Activated naive CD4-positive, alpha-beta T cell treated with anti-CD3 and anti-CD28 coated beads for 36 hours (primary cell): ENCODE measurements at places on chromosomes 13 and 19.
A peak's percentile ranks its signal among the peaks of the same experiment; 100 is the strongest.

DNA sequence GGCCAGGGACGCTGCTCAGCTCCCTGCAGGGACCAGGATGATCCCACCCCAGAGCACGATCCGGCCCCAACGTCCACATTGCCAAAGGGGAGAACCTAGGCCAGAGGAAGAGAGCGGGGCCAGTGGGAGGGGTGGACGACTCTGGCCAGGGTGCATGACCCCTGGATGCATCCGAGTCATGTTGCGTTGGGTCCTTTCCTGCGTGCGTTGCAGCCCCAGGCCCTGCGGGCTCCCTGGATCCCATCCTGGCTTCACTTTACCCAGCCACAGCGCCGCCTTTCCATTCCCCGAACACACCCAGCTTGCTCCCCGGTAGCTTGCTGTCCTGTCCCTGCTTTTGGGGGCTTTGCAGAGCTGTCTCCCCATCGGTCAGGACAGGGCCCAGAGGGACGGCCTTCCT lies 10.5 kb downstream of the PLIN4 start:
- DNase-seq: no peak

DNA sequence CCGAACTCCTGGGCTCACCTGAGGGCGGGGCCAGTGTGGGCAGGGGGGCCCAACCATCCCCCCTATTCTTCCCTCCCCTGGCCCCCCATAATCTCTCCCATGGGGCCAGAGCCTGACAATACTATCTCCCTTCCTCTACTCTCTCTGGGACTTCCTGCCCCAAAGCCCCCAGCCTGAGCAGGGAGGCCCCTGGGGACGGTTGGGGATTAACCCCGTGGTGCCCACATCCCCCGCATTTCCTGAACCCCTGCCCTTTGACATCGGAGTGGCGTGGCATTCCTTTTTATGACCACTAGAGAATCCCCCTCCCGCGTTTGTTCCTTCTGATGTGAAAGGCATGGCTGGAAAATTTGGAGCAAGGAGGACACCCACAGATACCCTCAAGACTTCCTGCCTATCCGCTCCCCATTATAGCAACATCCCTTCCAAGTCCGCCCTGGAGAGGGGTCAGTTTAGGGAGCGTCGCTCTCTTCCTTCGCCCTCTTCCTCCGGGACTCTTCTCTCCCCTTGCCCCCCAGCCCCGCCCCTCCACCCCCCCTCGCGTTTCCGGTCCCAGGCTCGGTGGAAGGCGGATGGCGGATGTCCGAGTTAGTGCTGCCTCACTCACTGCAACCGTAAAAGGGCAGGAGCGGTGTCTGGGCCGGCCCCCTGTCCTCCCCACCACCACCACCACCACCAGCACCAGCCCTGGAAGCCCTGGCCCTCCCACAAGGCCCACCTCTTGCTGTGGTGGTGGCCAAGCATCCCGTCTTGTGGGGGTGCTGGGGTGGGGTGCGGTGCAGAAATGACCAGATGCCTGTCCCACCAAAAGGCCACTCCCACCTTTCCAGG lies 1.8 kb downstream of the VASP start:
- peak; percentile 66 for DNase-seq

- no peak for DNase-seq
These were observed 1.6 kb downstream of the KIRREL2 start for GRCh38 chr19:35858311-35858710.

DNA sequence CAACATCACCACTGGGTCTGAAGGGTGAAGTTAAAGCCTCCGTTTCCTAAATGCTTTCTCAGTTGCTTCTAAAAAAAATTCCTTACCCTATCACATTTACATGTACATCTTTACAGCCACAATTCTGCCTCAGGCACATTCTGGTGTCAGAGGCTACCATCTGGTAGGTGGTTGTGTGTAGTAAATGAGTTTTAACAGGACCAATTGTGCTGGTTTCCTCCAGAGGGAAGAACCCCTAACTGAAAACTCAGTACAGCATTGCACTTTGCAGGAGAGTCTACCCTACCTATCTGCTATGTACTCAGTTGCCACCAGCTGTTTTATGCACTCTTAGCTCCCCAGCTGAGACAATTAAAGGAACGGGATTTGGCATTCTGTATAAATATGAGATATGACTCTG lies 1576.5 kb downstream of the PCDH9 start:
- DNase-seq: no peak

DNA sequence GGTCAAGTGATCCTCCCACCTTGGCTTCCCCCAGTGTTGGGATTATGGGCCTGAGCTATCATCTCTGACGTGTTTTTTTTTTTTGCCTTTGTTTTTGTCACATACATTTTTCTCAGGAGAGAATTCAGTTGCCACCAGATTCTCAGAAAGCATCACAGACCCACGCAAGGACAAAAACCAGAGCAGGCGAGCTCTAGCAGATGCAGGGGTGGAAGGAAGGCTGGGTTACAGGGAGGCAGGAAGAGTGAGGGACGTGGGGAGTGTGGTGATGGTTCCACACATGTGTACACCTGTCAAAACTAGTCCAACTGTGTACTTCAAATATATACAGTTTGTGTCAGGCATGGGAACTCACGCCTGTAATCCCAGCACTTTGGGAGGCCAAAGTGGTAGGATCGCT lies 4.3 kb downstream of the TMEM161A start:
- no peak for DNase-seq

GRCh38 chr13:113749967-113750366 lies 9.1 kb upstream of the TMEM255B start:
- no peak for DNase-seq

DNA sequence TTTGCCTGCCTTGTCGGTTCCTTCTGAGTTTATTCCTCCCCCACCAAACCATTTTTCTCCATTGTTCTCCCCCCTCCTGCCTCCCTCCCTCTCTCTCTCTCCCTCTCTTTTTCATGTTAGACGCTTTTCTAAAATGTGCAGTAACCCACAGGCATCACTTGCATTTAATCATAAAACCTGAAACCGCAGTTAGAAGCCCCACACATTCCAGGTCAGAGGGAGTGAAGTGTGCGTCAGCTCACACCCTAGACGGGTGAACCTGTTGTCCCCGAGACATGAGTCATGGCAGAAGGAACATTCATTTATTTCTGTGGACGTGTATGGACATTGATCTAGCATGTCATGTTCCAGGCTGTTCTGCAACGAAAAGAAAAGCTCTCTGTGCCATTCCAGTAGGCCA lies 19.9 kb downstream of the ONECUT3 start:
- DNase-seq: no peak

- peak; percentile 71 for DNase-seq
These were observed 5.6 kb upstream of the DPF1 start for GRCh38 chr19:38229585-38230073.

DNA sequence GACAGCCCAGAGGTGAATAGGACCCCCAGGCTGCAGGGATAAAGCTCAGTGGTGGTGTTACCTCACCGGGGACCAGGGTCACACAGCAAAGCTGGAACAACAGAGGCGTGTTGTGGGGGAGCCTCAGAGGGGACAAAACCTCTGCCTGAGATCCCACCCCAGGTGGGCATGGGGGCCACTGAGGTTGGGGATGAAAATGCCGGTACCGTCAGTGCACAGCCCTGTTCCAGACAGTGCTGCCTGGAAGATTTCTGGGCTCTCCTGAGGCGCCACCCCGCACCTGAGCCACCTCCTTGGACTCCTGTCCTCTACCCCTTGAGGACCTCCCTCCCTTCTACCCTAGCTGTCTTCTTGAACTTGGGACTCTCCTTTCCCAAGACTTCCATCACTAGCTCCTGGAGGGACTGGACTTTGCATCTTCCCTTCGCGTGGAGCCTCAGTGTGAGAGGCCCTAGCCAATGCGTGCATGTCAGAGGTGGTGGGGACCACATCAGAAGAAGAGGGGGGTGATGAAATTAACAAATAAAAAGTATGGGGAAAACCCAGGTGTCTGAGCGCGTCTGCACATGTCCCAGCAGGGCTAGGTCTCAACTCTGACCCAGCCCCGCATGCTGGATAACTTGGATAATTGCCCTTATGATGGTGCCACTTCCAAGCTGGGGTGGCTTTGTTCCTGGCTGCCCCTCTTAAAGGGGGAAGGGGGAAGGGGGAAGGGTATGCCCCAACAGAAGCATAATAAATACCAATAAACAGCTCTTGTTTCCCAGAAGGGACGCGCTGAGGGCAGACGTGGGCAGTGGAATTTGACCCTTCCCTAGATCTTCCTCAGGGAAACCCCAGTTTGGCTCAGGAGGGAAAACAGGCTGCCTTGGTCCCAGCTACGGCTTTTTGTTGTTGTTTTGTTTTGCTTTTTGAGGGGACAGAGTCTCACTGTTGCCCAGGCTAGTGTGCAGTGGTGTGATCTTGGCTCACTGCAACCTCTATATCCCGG lies 11.6 kb downstream of the CNFN start:
- peak; percentile 29 for DNase-seq

DNA sequence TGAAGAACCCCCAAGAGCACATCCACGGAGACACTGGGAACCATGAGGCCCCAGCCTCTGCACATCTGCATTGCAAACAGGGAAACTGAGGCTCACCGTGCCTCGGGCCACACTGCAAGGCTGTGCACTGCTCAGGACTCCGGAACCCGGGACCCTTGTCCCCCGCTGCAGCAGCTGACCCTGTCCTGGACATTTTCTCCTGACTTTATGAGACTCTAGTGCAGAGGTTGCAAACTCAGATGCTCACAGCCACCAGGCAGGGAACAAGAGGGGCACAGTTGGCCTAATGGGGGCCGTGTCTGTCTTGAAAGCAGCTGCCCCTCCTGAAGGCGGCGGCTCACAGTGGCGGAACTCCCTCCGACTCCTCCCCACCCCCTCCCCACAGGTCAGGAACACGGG lies 16.5 kb upstream of the IGLON5 start:
- DNase-seq: no peak

DNA sequence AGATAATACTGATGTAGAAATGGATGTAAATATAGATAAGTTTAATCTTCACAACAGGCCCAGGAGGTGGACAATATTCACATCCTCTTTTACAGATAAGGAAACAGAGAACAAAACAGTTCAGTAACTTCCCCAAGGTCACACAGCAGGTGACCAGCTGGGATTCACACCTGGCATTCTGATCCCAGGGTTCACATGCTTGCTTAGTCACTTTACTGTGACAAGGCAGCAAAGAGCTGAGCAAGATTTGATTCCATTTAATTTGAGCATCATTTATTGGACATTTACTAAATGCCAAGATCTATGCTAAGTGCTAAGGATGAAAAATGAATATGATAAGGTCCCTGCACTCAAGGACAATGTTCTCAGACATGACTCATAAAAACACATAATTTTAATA lies 94.1 kb upstream of the STARD13 start:
- no peak for DNase-seq

DNA sequence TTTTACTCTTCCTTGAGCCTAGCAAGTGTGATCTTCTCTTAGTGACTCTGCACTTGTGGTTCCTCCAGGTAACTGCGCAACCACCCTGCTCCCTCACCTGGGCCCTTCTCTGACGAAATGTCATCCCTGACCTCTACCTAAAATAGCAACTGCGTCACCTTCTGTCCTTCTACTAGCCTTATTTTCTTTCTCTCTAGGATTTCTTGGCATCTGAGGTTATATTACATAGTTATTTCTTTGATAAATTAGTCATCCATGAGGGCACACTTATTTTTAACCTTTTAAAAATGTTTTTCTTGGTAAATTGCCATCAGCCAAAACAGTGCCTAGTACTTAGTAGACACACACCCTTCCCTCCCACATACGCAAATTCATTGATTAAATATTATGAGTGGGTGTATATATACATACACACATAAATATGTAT lies 355.5 kb downstream of the ENOX1 start:
- no peak for DNase-seq

GRCh38 chr13:106042996-106043581 lies 492.4 kb downstream of the EFNB2 start:
- DNase-seq: no peak

GRCh38 chr19:5993648-5994358 lies 15.9 kb upstream of the RANBP3 start:
- no peak for DNase-seq

- no peak for DNase-seq
These were observed 1071.2 kb downstream of the EFNB2 start for GRCh38 chr13:105464249-105464648.

- no peak for DNase-seq
These were observed 234.6 kb downstream of the SLITRK6 start for GRCh38 chr13:85564598-85564997.

DNA sequence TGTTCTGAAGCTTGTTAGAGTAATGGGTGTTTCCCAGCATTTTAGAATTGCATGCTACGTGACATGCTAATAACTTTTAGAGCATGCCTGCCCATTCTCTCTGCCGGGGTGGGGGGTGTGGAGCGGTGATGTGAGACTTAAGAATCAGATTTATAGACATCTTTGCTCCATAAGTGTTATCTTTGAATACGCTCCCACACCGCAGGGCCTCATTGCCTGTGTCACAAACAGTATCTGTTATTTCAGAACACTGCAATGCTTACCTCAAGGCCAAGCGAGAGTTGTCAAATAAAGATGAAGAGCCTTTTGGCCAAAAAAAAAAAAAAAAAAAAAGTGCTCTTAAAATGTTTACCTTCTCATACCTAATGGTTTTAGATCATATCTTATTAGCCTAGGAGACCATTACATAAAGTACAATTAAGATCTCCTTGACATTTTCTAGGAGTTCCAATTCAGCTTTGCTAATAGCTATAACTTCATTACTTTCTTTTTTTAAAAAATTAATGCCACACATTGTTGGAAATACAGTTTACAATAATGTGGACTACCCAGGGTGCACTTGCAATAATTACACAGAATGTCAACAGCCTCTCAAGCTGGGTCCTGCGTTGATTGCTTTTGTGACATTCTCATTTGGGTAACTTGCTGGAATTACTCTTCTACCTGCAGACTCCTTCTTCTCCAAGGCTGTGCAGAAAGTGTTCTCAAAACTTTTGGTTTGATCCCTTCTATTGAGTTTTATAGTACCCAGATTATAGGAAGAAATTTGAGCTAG lies 525.3 kb downstream of the KLF12 start:
- no peak for DNase-seq

- DNase-seq: no peak
These were observed 250.9 kb downstream of the LIG4 start for GRCh38 chr13:107964395-107964794.

GRCh38 chr19:32471095-32471494 lies 65.5 kb downstream of the DPY19L3 start:
- DNase-seq: no peak

GRCh38 chr19:3178377-3178972 lies at the start of gene S1PR4:
TSS of gene S1PR4 (plus strand) at chr19:3178769. CDS start at chr19:3178793, 24 bp downstream.
- peak; percentile 73 for DNase-seq
